NCI-H1092 treated with DMSO at 0.1 percent for 48 hours (cell line): ENCODE measurements at places on chromosomes 7 and 10.

- DNase-seq = no peak
Observed at GRCh38 chr7:1669064-1669951, 769 bp upstream of the ELFN1 start.

DNA sequence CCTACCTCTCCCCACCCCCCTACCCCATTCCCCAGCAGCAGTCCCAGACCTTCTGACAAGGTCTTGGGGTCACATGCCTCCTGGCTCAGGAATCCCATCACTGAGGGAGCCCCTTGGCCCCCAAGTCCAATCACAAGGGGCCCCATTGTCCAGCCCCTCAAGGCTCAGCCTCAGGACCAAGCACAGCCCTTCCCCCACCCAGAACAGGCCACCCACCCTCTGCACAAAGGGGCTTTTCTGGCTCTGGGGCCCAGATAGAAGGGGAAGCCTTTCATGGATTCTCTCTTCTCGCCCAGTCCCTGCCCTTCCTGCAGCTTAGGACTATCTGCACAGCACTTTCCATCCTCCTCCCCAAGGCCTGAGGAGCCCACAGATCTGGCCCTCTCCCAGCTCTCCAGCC lies 4.8 kb downstream of the FBXL15 start:
- DNase-seq = no peak

GRCh38 chr7:16818732-16819131 lies 13.9 kb upstream of the AGR2 start:
- no peak for DNase-seq

DNA sequence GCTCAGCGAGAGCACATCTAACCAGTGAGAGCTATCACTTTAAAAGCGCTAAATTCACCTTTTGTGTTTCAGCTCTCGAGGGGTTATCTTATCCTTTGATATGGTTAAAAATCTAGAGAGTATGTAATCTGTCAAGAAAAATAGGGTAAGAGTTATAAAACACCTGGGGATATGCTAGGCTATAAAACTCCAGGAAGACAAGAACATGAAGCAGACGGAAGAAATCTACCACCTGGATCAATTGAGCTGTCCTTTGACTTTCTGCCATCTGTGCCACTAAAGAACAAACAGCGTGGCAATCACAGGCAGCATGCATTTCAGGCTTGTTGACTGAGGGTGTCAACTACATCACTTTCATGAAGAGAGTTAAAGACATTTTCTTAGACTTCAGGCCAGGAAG lies 83.1 kb downstream of the ZNF248 start:
- DNase-seq = no peak

DNA sequence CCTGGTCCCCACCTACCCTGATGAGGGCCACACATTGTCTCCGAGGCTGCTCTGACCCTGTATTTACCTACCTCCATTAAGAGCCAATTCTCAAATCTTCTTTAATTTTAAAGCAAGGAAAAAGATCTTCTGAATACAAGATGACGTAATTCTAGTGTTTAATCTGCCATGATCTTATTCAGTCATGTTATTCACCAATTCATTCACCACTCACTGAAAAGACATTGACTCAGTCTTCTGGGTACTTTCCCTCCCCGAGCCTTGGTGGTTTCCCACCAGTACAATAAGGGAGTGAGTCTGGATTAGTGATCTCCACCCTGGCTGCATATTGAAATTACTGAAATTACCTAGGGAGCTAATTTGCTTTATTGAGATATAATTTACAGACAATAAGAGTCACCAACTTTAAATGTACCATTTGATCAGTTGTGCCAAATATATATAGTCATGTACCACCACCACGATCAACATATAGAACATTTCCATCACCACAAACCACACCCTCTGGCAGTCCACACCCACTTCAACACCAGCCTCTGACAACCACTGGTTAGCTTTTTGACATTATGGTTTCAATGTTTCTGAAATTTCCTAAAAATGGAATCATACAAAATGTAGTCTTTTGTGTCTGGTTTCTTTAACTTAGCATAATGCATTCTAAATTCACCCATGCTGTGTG lies 117.5 kb upstream of the UNC5B start:
- no peak for DNase-seq

- DNase-seq = no peak
Observed at GRCh38 chr7:42747044-42747443, 164.8 kb downstream of the C7orf25 start.

DNA sequence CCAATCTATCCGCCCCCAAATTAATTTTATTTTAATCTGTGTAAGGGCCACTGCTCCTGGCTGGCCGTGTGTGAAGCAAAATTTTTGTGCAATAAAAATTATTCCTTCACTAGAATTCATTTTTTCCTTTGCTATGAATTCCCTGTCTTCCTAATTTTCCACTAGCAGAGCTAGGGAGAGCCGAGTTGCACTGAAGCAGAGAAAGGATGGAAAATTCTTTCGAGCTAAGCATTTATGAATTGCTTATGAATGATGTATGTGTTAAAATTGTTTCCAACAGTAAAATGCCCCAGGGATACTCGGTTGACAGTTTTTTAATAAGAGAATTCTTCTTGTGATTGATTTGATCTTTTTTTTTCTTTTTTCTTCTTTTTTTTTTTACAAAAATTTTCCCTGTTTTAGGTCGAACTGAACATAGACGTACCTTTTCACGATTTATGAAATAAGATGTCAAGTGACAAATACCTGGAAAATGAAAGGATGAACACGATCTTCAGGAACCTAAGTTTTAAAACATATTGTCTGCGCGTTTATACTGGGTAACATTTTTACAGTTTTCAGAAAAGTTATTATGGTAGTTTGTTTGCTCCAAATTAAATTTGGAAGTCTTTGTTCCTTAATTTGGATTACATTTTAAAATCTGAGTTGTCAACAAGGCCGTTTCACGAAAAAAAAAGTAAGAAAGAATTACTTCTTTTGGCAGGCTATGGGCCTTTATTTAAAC lies 288.8 kb upstream of the NFE2L3 start:
- DNase-seq = no peak

- DNase-seq = no peak
Observed at GRCh38 chr7:120274482-120274881, 1.5 kb downstream of the KCND2 start.
